ENCODE measurements at places on chromosomes 4 and X. TPM values are rescaled to one million over a fixed set of nuclear protein-coding genes. Genes with fewer than 3 reads are reported as not detected.

The GRIA2 gene
- total RNA-seq = not detected

The RADX gene
- 30.3 TPM for total RNA-seq

The SMIM10 gene
- not detected for total RNA-seq

The SLC9B1 gene
- 4.6 TPM for total RNA-seq

The HS3ST1 gene
- total RNA-seq = not detected

The PAK3 gene
- total RNA-seq = 1.4 TPM

The BTK gene
- total RNA-seq = 10.0 TPM

The ABLIM2 gene
- total RNA-seq = 4.1 TPM

The NWD2 gene
- total RNA-seq = not detected

The KLHL4 gene
- not detected for total RNA-seq

- no peak for DNase-seq
Observed at GRCh38 chr4:73139245-73139644, 69.7 kb upstream of the COX18 start.

DNA sequence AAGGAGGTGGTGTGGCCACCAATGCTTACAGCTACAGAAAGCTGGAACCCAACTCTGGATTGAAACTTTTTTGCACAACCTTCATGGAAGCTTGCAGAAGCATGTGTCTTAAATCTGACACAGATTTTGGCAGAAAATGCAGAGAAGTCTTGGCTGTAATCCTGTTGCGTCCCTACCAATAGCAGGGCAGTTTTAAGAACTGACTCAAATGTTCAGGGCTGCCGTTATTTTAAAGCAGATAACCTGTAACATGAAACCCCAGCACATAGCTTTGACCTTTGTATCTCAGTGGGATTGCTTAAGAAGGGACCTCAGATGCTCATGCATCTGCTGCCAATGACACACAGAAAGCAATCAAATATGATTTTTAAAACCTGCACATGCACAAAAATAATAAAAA lies at the start of gene VEGFD:
TSS of gene VEGFD (minus strand) at position 110 of the 400 bp plus-strand sequence. CDS start 467 bp downstream, outside the sequence.
- DNase-seq = no peak

GRCh38 chrX:102067966-102068723 lies 57.3 kb upstream of the TCEAL2 start:
- DNase-seq = no peak

GRCh38 chrX:46036508-46036907 lies 508.7 kb downstream of the ZNF674 start:
- DNase-seq = no peak

DNA sequence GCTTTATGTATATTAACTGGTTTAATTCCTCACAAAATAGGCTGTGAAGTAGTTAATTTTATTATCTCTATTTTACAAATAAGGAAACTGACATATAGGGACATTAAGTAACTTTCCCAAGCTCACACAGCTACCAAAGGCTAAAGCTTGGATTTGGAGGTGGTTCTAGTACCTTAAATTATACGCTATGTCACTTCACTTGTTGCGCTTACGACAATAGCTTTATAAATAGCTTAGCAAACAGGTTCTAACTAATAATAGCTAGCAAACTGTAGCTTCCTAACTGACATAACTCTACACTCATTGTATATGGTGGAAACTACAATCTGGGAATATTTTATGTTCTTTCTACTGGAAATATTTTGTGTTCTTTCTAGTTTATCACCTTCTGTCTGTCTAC lies 666.4 kb upstream of the CPEB2 start:
- no peak for DNase-seq

DNA sequence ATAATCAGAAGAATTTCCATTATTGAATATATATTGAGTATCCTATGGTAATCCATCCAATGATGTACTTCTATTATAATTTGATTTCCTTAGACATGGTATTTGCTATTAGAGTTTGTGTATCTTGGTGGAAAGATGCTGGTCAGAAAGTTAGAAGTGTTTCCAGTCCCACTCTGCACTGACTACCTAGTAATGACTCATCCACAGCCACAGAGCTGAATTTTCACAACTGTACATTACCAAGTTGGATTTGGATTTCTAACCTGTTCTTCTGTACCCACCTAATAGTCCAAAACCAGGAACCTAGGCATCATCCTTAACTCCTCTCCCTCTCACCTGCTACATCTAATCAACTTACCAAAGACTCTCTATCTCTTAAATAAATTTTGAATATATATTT lies 145.4 kb downstream of the REELD1 start:
- DNase-seq = no peak

DNA sequence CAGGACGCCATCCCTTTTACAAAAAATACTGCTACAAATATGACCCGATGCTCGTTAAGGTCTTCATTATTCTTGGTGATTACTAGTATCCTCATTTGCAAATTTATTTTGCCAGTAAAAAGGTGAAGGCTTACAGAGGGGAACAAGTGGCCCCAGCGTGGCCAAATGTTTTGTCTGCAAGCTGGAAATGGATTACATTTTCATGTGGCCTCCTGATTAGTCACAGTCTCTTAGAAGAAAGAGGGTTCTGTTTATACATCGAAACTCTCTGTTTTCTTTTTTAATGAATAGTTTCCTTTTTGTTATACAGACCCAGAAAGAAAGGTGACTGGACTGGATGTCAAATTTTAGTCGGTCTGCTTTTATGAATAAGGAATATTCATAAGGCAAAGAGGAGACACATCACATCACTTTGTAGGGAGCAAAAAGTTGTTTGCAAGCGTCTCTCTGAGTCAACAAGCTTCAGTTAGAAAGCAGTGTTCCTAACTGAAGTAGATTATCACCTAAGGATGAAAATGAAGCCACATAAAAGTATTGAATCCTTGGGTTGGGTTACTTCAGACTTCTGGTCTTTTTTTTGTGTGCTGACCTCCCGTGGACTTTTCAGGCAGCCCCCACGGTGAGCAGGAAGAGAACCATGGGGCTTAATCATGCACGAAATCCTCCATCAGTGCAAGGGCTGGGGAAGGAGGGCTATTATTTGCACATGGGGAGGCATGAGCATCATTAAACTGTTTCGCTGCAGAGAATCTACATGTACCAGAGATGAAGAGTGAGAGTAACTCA lies 125.6 kb downstream of the ARSF start:
- no peak for DNase-seq

- no peak for DNase-seq
Observed at GRCh38 chr4:4339504-4340085, 47.3 kb upstream of the NSG1 start.

- DNase-seq = no peak
Observed at GRCh38 chr4:156634612-156635011, 337.0 kb downstream of the PDGFC start.

DNA sequence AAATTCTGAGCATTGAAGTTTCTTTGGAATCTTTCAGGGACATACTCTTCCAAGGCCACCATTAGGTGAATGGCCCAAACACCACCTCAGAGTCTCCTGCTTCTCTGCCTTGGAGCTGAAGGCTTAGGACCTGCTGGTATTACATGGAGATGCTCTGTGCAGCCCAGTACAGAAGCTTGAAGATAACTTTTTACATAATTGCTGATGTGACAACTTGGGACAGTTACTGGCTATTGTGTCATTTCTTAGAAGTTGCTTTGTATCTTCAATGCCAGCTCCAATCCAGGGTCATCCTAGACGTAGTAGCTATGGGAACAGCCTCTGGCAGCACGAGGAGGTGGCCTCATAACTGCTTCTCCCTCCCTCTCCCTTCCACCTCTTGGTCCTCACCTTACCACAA lies 60.5 kb downstream of the RTL5 start:
- no peak for DNase-seq

- no peak for DNase-seq
Observed at GRCh38 chr4:159190651-159191050, 87.8 kb downstream of the RAPGEF2 start.

DNA sequence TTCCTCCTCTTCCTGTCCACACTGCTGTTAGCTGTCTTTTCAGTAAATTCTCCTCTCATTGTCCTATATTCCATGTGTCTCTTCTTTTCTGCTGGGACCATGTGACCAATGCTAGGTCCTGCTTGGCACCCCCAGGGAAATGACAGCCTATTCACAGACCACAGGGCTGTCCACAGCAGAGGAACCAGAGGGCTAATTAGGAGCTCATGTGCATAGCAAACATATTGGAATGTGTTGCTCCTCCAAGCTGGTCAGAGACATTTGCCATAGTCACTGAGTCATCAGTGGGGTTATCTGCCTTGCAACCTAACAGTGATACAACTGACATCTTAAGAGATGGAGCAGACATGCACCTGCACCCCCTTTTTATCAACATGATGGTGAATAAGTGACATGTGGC lies 67.9 kb upstream of the PUDP start:
- no peak for DNase-seq

DNA sequence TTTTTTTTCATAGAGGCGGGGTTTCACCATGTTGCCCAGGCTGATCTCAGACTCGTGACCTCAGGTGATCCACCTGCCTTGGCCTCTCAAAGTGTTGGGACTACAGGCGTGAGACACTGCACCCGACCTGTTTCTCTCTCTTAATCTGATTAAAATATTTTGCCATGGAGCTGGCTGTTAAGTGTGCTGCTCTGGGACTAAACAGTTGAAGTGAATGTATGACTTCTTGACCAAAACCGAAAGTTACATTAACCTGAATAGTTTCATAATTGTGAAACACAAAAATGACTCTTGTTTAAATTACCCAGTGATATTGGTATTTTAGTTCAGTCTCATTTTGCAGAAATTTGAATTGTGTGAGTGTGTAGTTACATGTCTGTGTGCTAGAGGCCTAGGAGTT lies 2548.6 kb downstream of the PCDH7 start:
- no peak for DNase-seq

DNA sequence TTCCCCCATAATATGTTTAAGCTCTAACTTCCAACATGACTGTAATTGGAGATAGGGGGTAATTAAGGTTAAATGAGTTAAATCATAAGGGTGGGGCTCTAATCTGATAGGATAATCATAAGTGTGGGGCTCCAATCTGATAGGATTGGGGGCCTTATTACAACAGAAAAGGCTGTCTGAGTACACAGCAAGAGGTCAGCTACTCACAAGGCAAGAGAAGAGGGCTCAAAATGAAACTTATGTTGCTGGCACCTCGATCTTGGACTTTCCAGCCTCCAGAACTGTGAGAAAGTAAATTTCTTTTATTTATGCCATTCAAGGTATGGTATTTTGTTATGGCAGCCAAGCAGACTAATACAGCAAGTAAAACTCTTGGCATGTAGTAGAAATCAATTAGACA lies 16.4 kb downstream of the SH2D1A start:
- DNase-seq = no peak

GRCh38 chr4:138405934-138406567 lies 163.9 kb upstream of the SLC7A11 start:
- no peak for DNase-seq

GRCh38 chr4:37646247-37646646 lies 39.9 kb downstream of the RELL1 start:
- DNase-seq = no peak

DNA sequence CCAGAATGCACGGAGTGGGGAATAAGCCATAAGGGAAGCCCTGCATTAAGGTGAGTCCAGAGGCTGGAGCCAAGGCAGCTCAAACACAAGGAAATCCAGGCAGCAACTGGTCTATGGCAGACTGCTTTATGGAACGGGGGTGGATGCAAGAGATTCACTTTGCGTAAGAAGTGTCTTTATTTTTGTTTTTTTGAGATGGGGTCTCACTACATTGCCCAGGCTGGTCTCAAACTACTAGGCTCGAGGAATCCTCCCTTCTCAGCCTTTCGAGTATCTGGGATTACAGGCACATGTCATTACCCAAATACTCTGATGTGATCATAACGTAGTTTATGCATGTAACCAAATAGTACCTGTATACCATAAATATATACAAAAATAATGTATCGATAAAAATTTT lies 199.5 kb downstream of the MAML3 start:
- DNase-seq = no peak

DNA sequence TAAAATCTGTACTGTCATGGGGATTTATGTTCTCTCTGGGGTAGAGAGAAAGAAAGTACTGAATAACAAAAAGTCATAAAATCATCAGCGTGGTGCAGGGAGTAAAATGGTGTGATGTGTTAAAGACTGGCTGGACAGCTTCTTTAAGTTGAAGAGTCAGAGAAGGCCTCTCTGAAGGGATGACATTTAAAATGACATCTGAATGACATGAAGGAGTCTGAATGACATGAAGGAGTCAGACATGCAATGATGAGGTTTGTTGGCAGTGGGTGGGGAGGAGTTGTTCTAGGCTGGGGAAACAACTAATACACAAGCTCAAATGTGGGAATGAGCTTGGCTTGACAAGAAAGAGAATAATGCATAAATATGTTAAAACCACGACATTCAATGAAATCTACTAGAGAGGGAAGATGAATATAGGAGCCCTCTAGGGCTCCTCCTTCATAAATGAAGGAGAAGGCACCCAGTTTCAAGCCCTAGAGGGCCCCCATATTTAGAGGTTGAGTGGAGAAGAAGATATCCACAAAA lies 63.9 kb upstream of the KIT start:
- no peak for DNase-seq

DNA sequence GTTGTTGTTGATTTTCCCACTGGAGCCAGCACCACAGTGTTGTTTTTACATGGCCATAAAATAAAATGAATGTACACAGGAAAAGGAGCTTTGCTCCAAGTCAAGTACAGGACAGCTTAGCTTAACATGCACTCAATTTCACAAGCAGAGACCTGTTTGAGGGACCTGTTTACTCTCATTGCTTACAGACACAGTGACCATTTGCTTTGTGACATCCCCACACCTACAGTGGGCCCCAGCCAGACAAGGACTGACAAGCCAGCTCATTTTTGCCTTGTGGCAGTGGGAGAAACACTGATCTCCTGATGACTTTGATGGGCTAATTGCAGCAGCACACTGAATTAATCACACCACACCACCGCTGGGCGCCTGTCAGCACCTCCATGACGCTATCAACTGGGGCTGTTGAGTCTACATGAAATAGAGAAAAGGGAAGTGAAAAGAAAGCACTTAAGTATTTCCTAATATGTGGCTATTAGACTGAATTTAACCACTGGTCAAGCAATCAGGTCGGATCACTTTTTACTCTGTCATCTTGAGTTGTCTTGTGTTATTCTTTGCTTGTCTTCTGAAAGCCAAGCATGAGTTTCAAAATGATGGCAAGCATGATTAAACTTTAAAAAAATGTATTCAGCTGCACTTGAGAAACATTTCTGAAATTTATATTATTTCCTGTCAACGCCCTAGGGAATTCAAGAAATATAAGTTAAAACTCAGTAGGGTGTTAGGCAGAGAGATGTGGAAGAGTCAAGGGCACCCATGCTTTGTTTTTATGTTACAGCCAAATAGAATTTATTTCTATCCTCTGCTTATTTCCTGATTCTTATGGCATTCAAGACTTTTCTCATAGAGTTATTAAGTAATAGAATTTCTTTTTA lies 557.7 kb downstream of the RAB28 start:
- no peak for DNase-seq

Data from T-helper 17 cell (primary cell).